ENCODE measurements at places on chromosomes 11 and 22.
A peak's percentile ranks its signal among the peaks of the same experiment; 100 is the strongest.

GRCh38 chr22:30668386-30668710 lies 673 bp upstream of the DUSP18 start:
- H3K4me1 ChIP-seq = no peaks in the 10 kb centered on the region
- H3K27ac ChIP-seq = peak overlapping the region; percentile 66
- peaks cover under 1% of the 10 kb centered on the region for H3K36me3 ChIP-seq

DNA sequence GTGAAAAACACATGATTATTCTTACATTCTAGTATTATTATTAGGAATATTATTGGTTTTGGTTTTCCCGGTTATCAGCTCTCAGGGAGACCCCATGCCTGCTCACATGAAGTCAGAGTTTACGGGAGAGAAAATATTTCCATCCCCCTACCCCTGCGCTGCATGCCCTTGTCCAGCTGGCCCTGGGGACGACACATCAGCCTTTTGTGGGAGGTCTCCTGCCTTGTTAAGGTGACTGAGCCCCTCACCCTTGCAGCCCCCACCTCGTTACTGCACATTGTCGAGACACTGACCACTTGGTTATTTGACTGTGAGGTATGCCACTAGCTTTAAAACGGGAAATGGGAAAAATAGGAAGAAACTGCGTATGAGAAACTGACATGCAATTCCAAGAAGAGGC lies 63.0 kb downstream of the PARVG start:
- H3K27ac ChIP-seq = no peak overlapping the region
- peaks cover 12% of the 10 kb centered on the region for H3K36me3 ChIP-seq
- no peaks in the 10 kb centered on the region for H3K27me3 ChIP-seq
- no peak overlapping the region for H3K4me3 ChIP-seq
- H3K4me1 ChIP-seq = no peaks in the 10 kb centered on the region

DNA sequence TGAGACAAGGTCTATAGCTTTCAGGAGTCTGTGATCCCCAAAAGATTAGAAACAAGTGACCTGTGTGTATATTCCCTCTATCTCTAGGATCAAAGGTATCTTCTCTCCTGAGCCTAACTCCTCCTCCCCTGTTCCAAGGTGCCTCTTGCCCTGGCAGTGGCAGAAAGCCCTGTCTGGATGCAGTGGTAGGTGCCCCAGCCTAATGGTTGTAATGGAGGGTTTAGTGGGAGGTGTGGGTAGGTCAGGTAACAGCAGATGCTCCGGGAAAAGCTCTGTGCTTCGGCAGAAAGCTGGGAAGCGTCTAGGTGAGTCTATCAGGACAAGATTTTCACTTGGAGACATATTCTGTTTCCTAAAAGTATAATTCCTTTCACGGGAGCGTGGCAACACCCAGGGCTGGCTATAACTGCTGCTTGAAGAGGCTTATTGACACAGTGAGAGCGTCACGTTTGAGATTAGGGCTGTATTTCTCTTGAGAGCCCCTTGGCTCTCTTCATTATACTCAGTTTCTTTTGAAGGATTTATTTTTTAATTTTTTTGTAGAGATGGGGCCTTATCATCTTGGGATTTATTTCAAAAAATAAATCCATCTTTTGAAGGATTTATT lies 49.5 kb downstream of the PRR5L start:
- no peaks in the 10 kb centered on the region for H3K36me3 ChIP-seq
- no peaks in the 10 kb centered on the region for H3K4me1 ChIP-seq
- H3K4me3 ChIP-seq = no peak overlapping the region
- H3K27me3 ChIP-seq = no peaks in the 10 kb centered on the region

- H3K4me3 ChIP-seq = no peak overlapping the region
- no peak overlapping the region for H3K27ac ChIP-seq
- peak; percentile 53 for DNase-seq
- peaks cover 8% of the 10 kb centered on the region for H3K4me1 ChIP-seq
- H3K36me3 ChIP-seq = peaks cover 92% of the 10 kb centered on the region
- no peaks in the 10 kb centered on the region for H3K27me3 ChIP-seq
These were observed 30.1 kb upstream of the PARVB start for GRCh38 chr22:43994006-43994405.

All from sigmoid colon (tissue), 7 donors.